B cell (primary cell): ENCODE measurements at places on chromosomes 11 and 22. TPM values are rescaled to one million over a fixed set of nuclear protein-coding genes. Genes with fewer than 3 reads are reported as not detected.

Gene SPA17
- 0.20 and 0.21 TPM in 2 replicates for polyA plus RNA-seq

Gene C11orf97
- polyA plus RNA-seq: not detected in 2 replicates

Gene RIMBP3C
- polyA plus RNA-seq: 0.10 and 0.22 TPM in 2 replicates

Gene TMEM41B
- polyA plus RNA-seq: 16.1 and 21.1 TPM in 2 replicates

Gene PDE3B
- polyA plus RNA-seq: 1.0 and 1.1 TPM in 2 replicates

Gene VPREB3
- polyA plus RNA-seq: 402 and 461 TPM in 2 replicates

Gene MS4A3
- polyA plus RNA-seq: not detected in 2 replicates

Gene OTOG
- not detected in 2 replicates for polyA plus RNA-seq

Gene CYB5R2
- polyA plus RNA-seq: 1.0 and 1.4 TPM in 2 replicates

Gene LARGE2
- 250 and 264 TPM in 2 replicates for polyA plus RNA-seq

Gene KRTAP5-9
- polyA plus RNA-seq: 0.69 and 0.95 TPM in 2 replicates

Gene TSPAN18
- 0.75 and 0.97 TPM in 2 replicates for polyA plus RNA-seq

Gene GLB1L2
- 0.27 and 0.31 TPM in 2 replicates for polyA plus RNA-seq

Gene CADM1
- 0.43 and 0.61 TPM in 2 replicates for polyA plus RNA-seq

Gene CSRP3
- not detected in 2 replicates for polyA plus RNA-seq

Gene ANO3
- not detected in 2 replicates for polyA plus RNA-seq

Gene TSGA10IP
- polyA plus RNA-seq: not detected in 2 replicates

Gene MIOX
- polyA plus RNA-seq: 0.12 and 0.88 TPM in 2 replicates
